GM12892 (cell line): ENCODE measurements at places on chromosomes 4 and X.

- DNase-seq, result no peak
Measured at GRCh38 chr4:55500072-55500471, 46.6 kb downstream of the CLOCK start.

DNA sequence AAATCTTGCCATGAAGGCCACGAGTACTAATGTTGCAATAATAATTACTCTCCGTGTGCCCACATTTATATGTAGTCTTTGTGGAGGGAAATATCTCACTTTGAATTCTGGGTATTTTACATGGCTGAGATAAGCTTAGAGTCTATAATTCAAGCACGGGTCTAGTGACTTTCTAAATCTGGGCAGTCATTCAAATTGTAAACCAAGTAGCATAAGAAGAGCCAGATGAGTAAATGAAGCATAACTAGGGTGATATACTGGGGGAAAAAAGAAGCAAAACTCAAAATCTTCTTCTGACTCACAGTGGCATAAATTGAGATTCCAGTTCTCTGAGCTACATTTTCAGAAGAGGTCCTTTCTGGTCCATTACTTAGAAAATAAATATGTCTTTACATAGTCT, 53.0 kb downstream of the MAPK10 start:
- no peak for DNase-seq

DNA sequence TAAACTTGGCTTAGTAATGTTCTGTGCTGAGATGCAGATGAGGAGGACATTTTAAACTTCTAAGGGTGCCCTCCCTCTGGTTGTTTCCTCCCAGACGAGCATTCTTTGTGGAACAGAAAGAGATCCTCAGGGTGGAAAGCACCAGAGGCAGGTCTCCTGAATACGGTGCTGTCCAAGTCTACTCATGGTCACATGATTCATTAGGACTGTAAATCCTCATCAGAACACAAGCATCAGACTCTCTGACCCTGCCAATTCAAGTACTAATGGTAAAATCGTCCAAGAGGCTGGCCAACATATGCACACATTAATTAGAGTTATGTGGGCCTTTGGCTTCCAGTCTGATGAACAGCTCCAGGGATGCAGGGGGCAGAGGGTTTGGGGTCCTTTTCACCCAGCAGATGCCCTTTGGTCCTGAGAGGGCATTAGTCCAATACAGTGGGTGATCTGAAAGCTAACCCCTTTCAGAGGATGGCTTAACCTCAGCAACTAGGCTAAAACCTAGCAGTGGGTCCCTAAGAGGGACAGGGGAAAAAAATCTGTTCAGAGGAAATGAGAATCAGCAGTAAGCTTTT, 18.2 kb downstream of the HAND2 start:
- no peak for DNase-seq

- DNase-seq, result peak; percentile 21
Measured at GRCh38 chr4:26860922-26861433, 337 bp downstream of the STIM2 start.

GRCh38 chr4:176660561-176660960, 132.2 kb downstream of the VEGFC start:
- no peak for DNase-seq

- DNase-seq, result no peak
Measured at GRCh38 chr4:186159613-186160012, 31.8 kb upstream of the CYP4V2 start.

DNA sequence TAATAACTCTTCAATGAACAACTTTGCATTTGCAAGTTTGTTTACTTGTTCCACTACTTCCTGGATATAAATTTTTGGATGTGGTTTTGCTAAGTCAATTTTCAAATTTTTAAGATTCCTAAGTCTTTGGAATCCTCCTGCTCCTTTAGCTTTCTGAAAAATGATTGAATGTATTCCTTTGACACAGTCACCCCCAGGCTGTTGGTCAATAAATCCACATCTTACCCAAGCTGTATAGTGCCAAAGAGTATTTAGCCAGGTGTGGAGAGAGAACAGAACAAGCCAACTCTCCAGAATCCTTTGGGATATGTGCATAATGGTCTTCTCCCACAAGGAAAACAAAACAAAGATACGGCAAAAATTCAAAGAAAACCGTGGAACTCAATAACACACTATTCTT, 56.9 kb upstream of the INTU start:
- DNase-seq, result no peak

DNA sequence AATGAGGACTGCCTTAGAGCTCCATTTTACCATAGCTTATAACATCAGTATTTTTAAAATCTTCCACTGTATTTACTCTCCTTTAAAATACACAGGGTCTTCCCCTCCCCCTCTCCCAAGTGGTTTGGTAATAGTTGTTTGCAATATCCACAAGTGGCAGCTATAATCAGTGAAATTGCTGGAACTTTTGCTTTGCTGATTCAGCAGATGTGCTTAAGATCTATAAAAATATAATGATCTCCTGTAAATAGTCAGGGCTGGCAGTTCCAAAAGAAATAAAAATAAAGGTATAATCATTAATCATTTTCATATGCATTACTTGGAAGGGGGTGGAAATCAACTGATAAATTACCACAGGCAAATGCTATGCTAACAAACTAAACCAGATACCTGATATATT, 345.2 kb downstream of the KLHL13 start:
- DNase-seq, result no peak

DNA sequence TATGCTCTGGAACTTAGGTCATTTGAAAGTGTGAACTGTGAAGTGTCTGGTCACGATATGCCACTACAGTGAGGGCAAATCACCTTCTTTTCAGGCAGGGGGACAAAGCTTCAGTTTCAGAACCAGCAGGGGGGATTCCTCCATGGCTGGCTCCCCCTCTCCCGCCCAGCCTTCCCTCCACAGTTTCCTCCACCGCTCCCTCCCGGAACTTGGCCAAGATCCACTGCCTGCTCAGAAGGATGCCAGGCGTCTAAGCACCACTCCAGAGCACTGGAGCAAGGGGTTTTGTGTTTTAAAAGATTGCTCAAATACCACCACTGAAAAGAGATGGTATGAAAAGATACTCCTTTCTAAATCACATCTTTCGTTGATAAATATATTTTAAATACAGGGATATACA, 126.9 kb downstream of the ELOVL6 start:
- no peak for DNase-seq

- no peak for DNase-seq
Measured at GRCh38 chr4:25442863-25443307, 65.8 kb downstream of the ANAPC4 start.

GRCh38 chrX:38941675-38942074, 140.4 kb downstream of the MID1IP1 start:
- DNase-seq, result no peak

DNA sequence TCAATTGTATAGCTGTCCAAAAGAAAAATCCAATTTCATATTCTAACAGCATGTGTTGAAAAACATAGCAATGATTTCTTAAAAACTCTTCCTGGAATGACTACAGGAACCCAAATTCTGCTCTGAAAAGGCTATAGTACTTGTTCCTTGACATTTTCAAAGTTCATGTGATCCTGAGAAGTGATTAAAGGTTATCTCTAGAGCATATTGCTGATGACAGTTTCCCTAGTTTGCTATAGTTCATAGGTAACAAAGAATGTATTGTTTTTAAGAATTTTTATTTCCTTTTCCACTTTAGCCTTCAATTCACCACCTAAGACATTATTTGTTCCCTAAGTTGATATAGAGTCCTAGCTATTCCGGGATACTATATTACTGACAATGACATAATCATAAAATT, 1614.6 kb downstream of the PCDH7 start:
- DNase-seq, result no peak

- DNase-seq, result no peak
Measured at GRCh38 chrX:45876206-45876605, 669.0 kb downstream of the ZNF674 start.

- no peak for DNase-seq
Measured at GRCh38 chr4:126869967-126870366, 762.8 kb upstream of the INTU start.

DNA sequence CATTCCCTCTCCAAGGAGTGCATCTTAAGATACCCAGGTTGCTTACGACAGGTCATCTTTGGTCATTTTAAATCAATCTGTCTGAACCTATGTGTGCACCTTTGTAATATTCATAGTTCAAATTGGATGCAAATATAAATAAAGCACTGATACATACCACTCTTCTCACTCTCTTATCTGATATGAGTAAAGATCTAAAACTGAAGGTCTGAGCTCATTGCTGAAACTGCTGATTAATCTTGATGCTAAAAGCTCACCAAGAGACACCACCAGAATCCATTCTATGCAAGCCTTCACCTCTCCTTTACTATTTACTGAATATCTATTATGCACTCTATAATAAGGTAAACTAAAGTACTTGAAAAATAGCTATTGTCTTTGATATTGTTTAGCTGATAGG, 16.6 kb downstream of the HSD17B13 start:
- DNase-seq, result no peak

GRCh38 chrX:16039363-16039762, 84.0 kb upstream of the GRPR start:
- no peak for DNase-seq

GRCh38 chrX:96433409-96434077, 251.1 kb upstream of the DIAPH2 start:
- DNase-seq, result no peak

GRCh38 chrX:153885968-153886903, at the start of gene L1CAM:
Gene L1CAM, minus strand, starts transcription at chrX:153886173. Its CDS starts 10,337 bp downstream, at chrX:153875836.
- DNase-seq, result no peak

DNA sequence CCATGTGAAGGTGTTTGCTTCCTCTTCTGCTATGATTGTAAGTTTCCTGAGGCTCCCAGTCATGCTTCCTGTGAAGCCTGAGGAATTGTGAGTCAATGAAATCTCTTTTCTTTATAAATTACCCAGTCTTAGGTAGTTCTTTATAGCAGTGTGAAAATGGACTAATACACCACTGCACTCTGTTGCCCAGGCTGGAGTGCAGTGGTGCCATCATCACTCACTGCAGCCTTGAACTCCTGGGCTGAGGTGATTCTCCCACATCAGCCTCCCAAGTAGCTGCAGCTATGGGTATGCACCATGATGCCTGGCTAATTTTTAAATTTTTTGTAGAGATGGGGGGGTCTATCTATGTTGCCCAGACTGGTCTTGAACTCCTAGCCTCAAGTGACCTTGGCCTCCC, 15.8 kb upstream of the IGFBP7 start:
- no peak for DNase-seq

- DNase-seq, result no peak
Measured at GRCh38 chr4:140764785-140765392, 8.7 kb upstream of the TBC1D9 start.

DNA sequence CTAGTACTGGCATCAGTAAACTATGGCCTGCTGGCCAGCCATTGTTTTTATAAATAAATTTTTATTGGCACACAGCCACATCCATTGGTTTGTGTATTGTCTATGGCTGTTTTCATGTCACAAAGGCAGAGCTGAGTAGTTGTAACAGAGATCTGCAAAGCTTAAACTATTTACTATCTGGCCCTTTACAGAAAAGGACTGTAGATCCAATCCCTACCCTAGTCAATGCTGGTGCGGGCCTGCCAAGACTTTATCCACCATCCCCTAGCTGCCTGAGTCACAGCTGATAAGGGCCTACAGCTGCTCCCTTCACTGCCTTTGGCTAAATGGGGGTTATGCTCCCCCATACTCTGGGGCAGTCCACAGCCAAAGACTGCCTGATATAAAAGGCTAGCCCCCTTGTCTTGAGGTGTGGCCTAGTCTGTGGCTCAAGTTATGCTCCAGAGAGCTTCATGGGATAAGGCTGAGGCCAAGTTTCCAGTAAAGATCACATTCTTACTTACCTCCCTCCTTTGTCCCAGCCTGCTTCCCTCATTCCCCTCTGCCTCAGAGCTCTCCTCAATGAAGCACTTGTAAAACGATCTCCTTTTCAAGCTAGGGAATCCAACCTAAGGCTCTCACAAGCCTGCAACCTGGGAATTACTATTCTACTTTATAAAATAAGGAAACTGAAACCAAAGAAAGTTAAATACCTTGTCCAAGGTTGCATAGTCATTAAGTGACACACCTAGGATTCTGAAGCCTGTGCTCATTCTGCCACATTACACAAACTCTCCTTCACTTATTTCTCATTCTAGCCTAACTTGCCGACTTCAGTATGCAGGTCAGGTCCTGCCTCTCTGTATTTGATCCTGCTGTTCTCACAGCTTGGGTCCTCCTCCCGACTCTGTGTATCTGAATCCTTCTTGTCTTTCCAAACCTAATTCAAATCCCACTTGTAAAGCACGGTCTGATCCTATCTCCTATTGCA, 20.7 kb downstream of the ACE2 start:
- no peak for DNase-seq

GRCh38 chr4:7247521-7247920, 55.2 kb downstream of the SORCS2 start:
- DNase-seq, result no peak

- no peak for DNase-seq
Measured at GRCh38 chr4:15144967-15145295, 142.7 kb downstream of the CPEB2 start.
